ENCODE measurements at places on chromosomes 5 and 9.

GRCh38 chr9:37925006-37925405, 21.1 kb upstream of the SLC25A51 start:
- no peak for DNase-seq

DNA sequence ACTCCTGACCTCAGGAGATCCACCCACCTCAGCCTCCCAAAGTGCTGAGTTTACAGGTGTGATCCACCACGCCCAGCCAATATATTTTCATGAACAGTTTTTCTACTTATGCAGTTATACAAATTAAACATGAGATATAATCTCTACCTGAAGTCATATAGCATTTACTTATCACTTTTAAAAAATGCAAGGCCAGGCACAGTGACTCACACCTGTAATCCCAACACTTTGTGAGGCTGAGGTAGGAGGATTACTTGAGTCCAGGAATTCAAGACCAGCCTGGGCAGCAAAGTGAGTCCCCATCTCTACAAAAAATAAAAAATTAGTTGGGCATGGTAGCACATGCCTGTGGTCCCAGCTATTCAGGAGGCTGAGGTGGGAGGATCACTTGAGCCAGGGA, 164.7 kb upstream of the LHFPL2 start:
- DNase-seq = no peak

GRCh38 chr5:113378081-113378480, 56.7 kb downstream of the TSSK1B start:
- no peak for DNase-seq

DNA sequence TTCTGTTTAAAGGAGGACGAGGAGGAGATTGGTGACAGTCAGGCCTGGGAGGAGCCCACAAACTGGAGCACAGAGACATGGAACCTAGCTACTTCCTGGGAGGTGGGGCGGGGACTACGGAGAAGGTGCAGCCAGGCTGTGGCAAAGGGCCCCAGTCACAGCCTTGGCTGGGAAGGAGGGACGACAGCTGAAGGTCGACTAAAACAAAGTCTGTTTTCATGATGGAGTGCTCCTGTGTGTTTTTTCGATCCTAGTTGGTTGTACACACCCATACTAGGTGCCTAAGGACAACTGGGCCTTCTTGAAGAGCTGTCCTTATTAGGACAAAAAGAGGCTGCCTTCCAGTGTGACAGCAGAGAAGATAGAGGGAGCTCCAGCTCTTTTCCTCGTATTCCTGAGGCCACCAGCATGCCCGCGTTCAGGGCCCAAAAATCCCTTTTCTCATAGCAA, 2.9 kb downstream of the CCDC107 start:
- DNase-seq = no peak

Data from stimulated activated CD8-positive, alpha-beta memory T cell treated with anti-CD3 and anti-CD28 coated beads, Interleukin-7, amount 100 ng/mL, for 4 hours (primary cell).